ENCODE measurements at places on chromosomes 16 and 17. TPM values are rescaled to one million over a fixed set of nuclear protein-coding genes. Genes with fewer than 3 reads are reported as not detected.

- DNase-seq, result no peak
These were observed 38.4 kb downstream of the PSMD12 start for GRCh38 chr17:67328026-67328425.

DNA sequence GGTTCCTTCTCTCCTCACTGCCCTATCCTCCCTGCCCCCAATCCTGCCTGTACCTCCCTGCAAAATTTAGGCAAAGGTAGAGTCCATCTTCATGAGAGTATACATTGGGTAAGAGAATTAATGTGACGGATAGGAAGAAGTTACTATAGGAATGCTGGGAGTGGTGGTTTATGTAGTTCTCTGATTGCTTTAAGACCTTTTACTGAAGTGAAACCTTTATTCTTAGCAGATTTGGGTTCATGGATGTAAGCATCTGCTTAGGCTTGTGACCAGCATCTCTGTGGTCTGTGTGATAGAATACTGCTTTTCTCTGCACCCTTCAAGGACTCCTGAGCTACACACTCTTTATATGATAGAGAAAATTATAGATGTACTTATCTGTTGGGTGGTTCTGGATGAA lies 127.3 kb downstream of the PRKCA start:
- no peak for DNase-seq

The NPIPB8 gene
- 0.13 TPM for total RNA-seq

The CDH13 gene
- total RNA-seq, result 2.3 TPM

The NME1 gene
- 57.3 TPM for total RNA-seq

The SLFN11 gene
- 0.26 TPM for total RNA-seq

DNA sequence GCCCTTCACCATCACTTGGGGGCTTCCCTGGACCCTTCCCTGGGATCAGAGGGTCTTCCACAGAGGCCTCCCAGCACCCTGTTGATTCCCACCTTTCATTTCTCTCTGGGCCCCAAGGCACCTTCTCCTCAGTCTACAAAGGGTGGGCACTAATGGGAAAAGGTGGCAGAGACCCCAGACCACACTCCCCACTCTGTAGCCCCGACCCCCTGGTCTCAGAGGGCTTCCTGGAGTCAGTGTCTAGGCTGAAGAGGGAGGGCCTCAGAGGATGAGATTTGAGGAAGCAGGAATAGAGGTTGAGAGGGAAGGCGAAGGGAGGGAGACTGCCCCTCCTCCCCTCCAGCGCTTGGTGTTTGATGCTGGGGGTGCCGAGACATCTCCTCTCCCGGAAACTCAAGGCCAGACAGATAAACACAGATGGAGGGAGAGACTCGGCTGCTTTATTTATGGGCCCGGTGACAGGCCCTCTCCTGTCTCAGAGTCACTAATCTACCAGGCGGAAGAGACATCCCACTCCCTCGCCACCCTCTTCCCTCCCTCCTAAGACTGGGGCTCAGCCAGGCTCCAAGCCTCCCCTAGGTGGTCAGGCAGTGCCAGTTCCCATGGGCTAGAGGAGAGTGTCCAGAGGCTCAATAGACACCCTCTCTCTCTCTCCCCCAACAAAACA lies 18.5 kb upstream of the SP2 start:
- no peak for DNase-seq

The TLCD2 gene
- 4.4 TPM for total RNA-seq

DNA sequence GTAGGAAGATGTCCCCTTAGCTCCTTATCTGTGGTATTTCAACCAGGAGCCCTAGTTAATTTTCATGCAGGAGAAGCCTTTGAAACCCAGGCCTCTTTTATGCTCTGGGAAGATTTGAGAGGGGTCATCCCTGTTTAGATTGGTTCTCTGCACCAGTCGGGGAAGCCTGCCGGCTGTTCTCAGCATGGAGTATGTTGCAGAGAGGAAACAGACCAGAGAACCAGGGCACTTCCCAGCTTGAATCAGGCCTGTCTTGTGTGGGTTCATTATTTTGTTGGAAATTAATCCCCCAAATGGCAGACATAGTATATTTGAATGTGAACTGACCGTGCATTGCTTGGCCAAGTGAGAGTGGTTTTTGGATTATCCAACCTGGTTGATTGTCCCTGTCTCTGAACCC lies 1082.1 kb upstream of the RBFOX1 start:
- no peak for DNase-seq

- no peak for DNase-seq
These were observed 840.2 kb upstream of the GOT2 start for GRCh38 chr16:59574296-59574695.

The RPH3AL gene
- 3.4 TPM for total RNA-seq

DNA sequence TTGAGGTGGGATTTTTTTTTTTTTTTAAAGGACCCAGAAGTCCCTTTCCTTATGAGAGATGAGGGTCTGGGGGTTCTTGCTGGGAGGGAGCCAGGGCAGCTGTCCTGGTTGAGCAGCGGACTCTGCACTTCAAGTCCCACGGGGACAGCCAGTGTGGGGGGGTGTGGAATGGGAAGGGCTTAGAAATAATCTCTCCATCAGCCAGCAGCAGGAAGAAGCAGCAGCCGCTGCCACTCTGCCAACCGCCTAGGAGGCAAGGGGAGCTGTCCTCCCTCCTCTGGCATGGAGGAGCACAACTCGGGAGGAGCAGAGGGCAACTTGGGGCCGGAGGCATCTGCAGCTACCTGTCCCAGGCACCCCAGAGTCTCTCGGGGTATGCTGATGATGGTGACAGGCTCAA lies at the start of gene KCNG4:
KCNG4 (minus strand) TSS at position 104 of the 400 bp plus-strand sequence. CDS start 2,527 bp downstream, outside the sequence.
- no peak for DNase-seq

DNA sequence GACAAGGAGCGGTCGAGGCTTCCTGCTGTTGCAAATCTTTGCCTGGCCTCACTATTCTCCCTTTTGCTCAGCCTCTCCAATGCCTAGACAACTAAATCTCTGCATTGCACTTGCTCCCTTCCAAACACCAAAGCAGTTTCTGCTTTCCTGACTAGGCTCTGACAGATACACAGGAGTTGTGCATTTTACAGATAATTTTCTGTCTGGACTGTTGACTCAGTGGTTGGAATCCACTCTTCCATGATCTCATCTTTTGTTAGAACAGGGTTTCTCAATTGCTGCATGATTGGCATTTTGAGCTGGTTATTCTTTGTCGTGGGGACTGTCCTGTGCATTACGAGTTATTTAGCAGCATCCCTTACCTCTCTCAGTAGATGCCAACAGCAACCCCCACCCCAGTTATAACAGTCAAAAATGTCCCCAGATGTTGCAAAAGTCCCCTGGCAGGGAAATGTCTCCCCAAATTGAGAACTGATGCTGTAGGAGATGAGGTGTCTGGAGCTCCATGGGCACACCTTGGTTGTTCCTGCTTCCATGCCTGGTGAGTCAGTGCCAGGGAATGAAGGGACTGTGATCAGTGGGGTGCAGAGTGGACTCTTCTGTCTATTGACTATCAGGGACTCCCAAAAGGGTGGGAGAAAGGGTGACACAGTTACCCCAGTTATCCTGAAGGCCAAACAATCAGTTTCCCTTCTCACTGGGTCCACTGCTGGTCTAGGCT lies 557.4 kb upstream of the PSMD7 start:
- no peak for DNase-seq

DNA sequence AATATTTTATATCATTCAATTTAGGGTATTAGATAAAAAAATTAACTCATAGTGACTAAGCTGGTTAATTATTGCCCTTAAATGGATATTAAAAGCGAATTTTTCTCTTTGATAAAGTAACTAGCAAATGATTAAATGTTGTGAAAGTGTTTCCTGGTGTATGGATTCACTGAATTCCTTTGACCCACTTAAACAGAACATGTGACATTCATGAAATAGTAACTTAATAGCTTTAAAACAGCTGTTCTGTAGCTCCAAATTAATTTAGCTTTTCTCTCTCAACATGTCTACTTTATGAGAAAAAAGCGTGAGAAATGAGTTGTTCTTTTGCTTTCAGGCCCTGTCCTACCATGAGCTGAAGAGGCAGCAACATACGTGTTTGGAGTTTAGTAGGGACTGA lies 36.4 kb upstream of the APPBP2 start:
- no peak for DNase-seq

DNA sequence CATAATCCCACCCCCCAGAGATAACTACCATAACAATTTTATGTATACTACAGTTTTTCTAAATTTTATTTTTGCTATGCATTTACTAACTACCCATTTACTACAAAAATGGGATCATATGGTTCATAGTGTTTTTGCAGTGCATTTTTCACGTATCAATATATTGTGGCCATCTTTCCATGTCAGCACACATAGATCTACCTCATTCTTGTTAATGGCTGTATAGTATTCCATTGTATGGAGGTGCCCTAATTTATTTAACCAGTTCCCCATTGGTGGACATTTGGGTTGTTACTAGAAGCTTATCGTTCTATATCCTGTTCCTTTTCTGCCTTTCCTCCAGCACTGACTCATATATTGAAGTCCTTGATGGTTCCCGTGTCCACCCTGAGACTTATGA lies 22.7 kb downstream of the PROCA1 start:
- DNase-seq, result no peak

DNA sequence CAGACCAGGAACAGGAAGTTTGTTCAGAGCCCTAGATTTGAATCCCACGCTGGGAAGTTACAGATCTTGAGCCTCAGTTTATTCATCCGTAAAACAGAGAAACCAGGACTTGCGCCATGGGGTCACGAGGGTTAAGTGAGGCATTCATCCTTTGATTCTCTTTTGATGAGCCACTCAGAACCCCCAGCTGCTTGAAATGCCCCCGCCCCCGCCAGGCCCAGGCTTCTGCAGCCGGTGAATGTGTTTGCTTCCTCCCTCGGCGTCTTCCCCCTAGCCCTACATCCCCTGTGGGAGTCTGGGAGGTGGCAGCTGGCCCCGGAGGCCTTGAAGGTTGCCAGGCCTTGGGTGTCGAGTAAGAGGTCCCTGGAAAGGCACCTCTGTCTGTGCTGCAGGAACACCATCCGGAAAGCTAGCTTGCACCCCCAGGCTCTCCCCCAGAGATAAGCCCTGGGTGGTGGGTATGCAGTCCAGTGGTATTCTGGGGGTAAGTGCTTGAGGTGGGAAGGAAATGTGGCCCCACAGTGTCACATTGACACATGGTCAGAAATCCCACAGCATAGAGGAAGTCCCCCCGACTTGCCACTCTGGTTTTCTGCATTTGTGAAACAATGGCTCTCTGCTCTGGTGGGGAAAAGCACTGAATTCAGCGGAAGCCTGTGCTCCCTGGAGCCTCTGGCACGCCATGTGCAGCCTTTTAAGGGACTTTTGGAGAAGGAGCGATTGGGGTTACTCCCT lies 14.9 kb downstream of the IRF8 start:
- no peak for DNase-seq

The KIF19 gene
- total RNA-seq, result 48.1 TPM

The PRMT7 gene
- total RNA-seq, result 42.8 TPM

DNA sequence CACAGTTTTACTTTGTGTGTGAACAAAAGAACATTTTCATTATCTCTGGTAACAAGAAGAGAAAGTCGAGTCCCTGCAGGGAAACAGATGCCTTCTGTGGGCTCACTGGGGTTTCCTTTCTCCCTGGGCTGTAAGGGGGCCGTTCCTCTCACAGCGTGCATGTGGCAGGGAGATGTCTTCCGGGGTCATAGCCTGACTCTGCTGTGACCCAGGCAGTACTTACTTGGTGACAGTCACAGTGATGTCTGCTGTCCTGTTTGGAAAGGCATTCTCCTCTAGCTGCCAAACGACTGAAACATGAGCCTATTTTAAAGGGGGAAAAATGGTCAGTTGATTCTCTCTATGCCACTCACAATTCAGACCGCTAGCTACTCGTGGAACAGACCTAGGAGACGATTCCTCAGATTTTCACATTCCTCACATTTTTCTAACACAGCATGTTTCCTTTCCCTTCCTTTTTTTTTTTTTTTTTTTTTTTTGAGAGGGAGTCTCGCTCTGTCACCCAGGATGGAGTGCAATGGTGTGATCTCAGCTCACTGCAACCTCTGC lies 7.3 kb downstream of the HASPIN start:
- DNase-seq, result no peak

The KCNJ2 gene
- total RNA-seq, result 29.4 TPM

DNA sequence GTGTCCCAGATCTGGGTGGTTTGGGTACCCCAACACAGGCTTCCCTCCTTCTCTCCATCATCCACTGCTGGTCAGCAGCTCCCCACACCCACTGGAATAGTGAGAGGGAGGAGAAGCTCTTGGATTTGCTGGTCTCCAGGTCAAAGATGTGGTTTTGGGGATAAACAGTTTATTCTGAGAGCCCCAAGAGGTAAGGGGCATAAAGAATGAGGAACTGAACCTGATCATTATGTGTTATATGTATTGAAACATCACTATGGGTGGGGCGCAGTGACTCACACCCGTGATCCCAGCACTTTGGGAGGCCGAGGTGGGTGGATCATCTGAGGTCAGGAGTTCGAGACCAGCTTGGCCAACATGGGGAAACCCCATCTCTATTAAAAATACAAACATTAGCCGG lies 3.9 kb downstream of the DPEP2 start:
- no peak for DNase-seq

- DNase-seq, result no peak
These were observed 13.0 kb downstream of the PITPNM3 start for GRCh38 chr17:6543079-6544010.

DNA sequence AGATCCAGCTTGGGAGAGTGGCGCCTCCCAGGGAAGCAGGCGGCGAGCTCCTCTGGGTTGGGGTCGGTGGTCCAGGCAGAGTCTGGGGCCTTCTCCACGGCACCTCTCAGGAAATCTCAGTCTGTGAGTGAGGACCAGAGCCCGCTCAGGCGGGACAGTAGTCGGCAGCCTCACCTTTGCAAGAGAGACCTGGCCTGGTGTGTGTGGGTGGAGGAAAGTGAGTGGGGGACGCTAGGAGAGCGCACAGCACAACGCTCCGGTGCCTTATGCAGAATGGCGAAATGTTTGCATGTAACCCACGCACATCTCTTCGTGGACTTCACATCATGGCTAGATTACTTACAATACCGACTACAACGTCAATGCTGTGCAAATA lies 2.2 kb downstream of the AHSP start:
- no peak for DNase-seq

The IL17C gene
- total RNA-seq, result 0.26 TPM

The TBC1D3K gene
- not detected for total RNA-seq

The CUEDC1 gene
- 13.3 TPM for total RNA-seq

The KRTAP4-5 gene
- total RNA-seq, result not detected

GRCh38 chr17:49390548-49391324 lies 23.9 kb downstream of the PHB1 start:
- no peak for DNase-seq

The MYO19 gene
- total RNA-seq, result 60.3 TPM

DNA sequence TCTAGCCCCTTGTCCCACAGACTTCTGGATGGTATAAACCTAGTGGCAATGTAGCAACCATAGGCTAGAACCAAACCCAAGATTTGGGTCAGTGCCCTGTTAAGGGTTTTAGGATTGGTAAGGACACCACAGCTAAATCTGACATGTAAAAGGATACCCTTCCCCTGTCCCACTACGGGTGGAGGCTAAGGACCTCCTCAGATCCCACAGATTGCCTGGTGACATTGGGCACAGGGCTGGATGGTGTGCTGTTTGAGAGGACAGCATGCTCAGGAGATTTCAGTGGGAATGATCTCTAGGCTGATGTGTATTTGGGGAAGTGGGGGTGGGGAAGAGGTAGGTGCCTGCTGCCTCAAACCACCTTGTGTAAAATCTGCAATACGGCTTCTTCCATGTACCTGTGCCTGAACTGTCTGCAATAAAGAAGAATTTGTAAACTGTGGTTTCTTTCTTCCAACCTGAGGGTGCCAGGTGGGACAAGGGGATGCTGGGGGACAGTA lies 671 bp upstream of the EDC4 start:
- DNase-seq, result no peak

- DNase-seq, result peak; percentile 60
These were observed 43.3 kb downstream of the HAPSTR1 start for GRCh38 chr16:9134739-9135138.
